ENCODE measurements at places on chromosomes 2 and 18.

DNA sequence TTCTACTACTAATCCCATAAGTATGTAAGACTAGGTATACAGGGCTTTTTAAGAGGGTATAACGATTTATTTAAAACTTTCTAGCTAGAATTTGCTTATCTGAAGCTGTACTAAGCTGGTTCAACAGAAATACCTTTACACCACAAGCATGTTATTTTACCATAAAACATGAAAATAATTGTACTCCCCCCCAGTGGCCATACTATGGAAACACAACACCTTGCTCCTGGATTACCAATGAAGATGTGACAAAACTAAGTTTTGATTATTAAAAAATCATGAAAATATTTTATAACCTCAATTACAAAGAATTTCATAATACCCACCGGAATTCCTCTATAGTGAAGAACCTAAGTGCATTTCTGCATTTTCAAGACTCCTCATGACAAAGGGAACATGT lies 27.3 kb downstream of the LPIN2 start:
- no peak for DNase-seq

- no peak for DNase-seq
Measured at GRCh38 chr2:6008726-6009125, 316.5 kb downstream of the SOX11 start.

DNA sequence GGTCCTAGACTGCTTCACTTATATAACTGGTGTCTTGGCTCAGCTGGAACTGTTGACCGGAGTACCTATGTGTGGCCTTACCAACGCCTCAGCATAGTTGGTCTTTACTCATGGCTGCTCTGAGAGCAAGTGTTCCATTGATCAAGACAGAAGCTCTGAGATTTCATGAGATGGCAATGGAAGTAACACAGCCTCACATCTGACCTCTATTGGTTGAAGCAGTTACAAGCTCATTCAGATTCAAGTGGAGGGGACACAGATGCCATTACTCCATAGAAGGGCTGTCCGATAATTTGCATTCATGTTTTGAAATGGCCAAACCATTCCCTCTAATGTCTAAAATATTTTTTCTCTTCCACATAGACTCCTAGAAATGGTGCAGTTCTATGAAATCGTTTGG lies 46.4 kb upstream of the STK39 start:
- no peak for DNase-seq

DNA sequence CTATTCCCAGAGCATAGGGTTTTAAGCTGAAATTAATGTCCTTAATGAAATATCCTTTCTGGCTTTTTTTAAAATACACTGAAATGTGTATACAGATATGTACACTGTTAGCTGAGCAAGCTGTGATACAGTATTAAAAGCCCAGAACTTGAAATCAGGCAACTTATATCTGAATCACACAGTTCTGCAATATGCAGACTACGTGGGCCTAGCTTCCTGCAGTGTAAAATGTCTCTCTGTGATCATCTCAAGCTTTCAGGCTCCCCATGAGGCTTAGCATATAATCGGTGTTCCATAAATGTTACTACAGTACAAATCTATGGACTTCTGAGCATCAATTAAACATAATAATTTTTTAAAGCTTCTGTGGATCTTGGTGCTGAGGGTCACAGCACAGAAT lies 8.2 kb downstream of the FBXO15 start:
- DNase-seq, result no peak

DNA sequence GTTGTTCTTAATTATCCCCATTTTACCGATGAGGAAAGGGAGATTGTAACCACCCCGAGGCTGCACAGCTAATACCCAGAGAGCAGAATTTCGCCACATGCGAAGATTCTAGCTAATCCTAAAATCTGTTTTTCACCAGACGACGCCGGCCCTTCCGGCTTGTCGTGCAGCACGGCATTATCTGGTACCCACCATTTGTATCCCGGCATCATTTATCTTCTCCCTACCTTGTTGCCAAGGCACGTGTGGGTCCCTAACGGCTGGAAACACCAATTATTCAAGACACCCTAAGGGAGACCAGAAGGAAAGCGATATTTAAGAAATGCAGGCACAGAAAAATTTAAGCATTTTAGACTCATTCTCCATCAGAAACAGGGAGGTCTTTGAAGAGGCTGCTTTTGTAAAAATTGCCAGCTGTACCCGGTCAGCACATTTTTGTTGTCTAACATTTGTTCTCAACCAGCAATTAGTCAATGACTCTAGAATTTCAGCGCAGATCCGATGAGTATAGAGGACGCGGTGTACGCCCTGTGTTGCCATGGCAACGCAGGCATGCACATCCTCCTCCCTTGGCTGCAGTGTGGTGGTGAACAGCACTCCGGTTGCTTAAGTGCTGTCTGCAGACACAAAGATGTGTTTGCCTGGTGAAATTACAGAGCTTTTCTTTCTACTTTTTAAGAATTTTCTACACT lies 111.6 kb downstream of the AGAP1 start:
- DNase-seq, result no peak

GRCh38 chr2:236656721-236657120 lies 87.1 kb downstream of the ACKR3 start:
- no peak for DNase-seq

DNA sequence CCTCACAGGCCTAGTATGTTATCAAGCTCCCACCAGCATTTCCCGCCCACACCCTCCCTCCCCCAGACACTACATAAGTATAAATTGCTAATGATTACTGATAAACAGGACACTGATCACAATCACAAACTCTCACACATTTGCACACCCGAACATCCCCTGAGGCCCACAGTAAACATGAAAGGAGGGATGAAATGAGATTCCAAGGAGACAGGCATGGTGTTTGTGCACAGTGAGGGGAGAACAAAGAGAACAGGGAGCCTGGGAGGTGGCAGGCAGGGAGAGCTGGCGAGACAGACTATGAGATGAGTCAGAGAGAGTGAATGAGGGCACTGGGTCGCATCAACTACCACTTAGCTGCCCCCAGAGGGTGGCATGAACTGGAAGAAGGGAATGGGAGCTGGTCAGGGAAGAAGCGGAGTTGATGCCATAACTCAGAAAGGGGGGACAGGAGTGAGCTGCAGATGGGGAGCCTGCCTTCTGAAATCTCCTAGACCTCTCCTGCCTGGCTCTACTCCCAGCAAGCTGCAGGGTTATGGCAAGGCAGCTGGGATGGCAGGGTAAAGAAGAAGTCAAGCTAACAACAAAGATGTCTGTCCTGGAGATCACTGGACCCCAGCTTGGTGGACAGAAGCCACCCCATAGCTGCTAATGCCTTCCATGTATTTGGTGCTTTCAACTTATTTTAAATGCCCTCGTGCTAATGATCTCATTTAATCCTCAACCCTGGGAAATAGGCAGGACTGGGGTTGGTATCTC lies 5.1 kb downstream of the KIF3C start:
- no peak for DNase-seq

DNA sequence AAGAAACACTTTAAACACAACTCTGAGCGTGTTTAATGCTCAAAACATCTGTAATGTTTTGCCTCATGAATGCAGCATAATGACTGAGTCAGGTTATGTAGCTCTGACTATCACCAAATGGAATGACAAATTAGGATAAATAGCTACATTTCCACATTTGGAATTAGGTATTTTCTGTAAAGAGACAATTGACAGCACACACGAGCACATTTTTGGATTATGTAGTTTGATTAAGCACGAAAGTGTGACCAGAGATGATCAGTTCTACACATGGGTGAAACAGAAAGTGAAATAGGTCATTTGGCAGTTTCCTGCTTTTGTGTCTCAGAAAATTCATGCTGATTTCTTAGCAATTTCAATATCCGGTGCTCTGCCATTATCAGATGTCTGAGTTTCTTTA lies 29.0 kb downstream of the LPIN1 start:
- no peak for DNase-seq

DNA sequence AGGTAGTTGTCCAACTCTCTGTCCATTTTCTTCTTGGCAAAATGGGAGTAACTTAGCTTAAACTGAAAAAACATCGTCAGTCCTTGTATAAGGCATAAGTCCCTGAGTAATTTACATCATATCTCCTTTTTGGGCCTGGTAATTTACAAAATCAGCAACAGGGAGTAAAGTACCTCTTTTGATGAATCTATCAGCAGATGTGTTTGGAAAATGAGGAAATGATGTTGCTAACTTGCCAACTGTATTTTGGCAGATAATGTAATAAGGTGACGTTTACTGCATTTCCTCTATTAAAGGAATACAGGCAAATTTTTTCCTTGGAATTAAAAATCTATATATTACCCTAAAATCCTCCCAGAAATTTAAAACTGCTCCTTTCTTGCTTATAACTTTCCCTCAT lies 29.2 kb downstream of the ANKRD44 start:
- no peak for DNase-seq

- no peak for DNase-seq
Measured at GRCh38 chr18:25517881-25518715, 166.1 kb upstream of the ZNF521 start.

DNA sequence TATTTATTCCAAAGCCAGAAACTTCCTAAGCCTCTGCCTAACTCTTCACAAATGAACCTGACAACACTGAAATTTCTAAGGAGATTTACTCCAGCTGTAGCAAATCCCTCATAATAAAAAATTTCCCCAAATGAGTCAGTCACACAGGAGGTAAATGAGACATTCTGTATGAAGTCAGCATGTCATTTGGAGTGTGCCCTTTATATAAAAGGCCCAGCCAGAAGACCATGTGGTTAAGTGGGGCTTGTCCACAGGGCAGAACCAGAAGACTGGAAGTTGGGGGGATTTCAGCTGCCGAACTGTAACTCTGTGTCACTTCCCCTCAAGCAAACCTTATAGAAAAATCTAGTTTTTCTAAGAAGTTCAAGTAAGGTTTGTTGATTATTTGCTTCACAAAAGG lies 30.2 kb downstream of the NRP2 start:
- no peak for DNase-seq

DNA sequence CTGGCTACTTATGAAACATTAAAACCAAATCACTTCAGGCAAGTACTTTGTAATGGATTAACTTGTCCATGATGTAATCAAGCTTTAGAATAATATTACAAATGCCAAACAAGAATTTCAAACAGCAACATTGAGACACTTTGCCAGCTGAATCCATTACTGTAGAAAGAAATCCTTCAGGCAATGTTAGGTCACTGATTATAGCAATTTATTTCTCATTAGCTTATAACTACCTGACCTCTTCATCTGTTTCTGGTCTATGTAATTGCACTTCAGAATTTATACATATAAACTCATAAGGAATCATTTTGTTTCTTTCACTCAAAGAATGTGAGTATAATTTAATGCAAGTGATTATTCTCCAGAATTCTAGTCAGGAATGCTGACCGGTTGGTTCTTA lies 692.6 kb upstream of the TMEFF2 start:
- no peak for DNase-seq

DNA sequence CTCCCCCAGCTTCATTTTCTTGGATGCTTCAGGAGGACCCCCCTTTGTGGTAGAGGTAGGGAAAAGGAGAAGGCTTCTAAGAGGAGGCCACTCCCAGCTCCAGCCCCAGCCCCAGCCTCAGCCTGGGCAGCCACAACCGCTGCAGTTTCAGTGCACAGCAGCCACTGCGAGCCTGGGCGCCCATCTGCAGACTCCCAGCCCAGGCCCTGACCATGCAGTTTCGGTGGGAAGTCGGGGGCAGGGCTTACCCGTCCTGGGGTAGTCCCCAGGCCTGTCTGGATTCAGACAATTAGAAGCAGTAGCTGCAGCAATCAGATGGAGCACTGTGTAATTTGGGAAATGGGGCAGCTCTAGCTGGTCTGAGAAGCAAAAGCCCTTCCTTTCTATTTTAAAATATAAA lies 28.6 kb downstream of the ITM2C start:
- DNase-seq, result no peak

GRCh38 chr18:77597726-77598125 lies 348.1 kb downstream of the GALR1 start:
- no peak for DNase-seq

DNA sequence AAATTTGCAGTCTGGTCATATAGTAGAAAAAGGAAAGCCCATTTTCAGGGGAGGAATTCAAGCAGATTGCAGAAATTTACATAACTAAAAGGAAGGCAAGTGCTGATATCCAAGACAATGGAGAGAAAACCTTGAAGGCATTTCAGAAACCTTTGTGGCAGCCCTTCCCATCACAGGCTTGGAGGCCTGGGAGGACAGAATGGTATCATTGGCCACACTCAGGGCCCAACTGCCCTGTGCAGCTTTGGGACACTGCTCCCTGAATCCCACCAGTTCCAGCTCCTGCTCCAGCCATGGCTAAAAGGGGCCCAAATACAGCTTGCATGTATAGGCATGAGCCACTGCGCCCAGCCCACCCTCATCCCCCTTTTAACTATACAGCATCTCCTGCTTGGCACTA lies 81.1 kb upstream of the NYAP2 start:
- no peak for DNase-seq

GRCh38 chr2:43383533-43383932 lies 157.1 kb upstream of the ZFP36L2 start:
- no peak for DNase-seq

GRCh38 chr2:30866974-30867373 lies 59.7 kb upstream of the CAPN13 start:
- no peak for DNase-seq

- DNase-seq, result no peak
Measured at GRCh38 chr2:168371273-168372019, 84.6 kb upstream of the CERS6 start.

Data from activated T-helper 9 cell treated with anti-CD3 and anti-CD28 coated beads, Interleukin-2, amount 50 U/mL, for 16 hours (primary cell).